IPS-NIHi11 (cell line): ENCODE measurements at places on chromosomes 16 and 17.
A peak's percentile ranks its signal among the peaks of the same experiment; 100 is the strongest.

DNA sequence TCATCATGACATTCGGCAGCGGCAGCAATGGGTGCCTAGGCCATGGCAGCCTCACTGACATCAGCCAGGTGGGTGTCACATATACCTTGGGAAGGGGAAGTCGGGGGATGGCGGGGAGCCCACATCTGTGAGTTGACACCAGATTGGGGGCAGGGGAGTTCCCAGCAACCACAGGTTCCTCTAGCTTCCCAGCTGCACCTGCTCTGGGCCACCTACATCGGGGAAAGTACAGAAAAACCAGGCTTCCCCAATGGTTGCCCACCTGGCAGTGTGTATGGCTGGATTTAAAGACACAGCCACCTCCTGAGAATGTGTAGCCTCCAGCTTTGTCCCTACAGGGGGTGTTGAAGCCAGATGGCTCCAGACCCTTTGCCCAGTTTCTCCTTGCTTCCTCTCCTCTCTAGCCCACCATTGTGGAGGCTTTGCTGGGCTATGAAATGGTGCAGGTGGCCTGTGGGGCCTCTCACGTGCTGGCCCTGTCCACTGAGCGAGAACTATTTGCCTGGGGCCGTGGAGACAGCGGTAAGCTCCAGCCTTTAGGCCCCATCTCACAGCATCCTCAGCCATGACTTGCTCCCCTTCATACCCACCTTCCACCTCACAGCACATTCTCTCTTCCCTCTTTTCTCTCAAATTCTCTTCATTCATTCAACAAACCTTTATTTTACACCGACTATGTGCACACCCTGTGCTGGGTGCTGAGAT is 5.0 kb upstream of the TRAF4 start:
- DNase-seq: no peak

- DNase-seq: no peak
Observed at GRCh38 chr17:75864448-75864871, 9.3 kb upstream of the WBP2 start.

DNA sequence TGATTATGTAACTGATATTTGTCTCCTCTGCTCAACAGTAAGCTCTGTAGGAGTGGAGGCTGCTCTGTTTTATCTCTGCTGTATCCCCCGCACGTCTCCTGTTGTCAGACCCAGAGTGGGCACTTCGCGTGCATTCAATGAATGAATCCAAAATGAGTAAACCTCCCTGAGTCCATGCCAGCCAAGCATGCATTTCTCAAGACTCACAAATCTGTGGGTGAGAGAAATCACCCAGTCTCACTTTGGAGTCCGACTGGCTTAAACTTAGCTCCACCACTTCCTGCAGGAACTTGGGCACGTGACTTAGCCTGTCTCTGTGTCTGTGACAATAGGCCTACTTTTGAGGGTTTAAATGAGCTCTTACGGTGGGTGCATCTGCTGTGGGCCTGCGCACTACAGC is 3.7 kb downstream of the PNPO start:
- DNase-seq: no peak

GRCh38 chr17:81518113-81518784 is 5.7 kb upstream of the ACTG1 start:
- peak; percentile 32 for DNase-seq

GRCh38 chr17:8463099-8463498 is 27.4 kb downstream of the NDEL1 start:
- DNase-seq: no peak

- peak; percentile 59 for DNase-seq
Observed at GRCh38 chr16:87576171-87576570, 26.1 kb upstream of the JPH3 start.

DNA sequence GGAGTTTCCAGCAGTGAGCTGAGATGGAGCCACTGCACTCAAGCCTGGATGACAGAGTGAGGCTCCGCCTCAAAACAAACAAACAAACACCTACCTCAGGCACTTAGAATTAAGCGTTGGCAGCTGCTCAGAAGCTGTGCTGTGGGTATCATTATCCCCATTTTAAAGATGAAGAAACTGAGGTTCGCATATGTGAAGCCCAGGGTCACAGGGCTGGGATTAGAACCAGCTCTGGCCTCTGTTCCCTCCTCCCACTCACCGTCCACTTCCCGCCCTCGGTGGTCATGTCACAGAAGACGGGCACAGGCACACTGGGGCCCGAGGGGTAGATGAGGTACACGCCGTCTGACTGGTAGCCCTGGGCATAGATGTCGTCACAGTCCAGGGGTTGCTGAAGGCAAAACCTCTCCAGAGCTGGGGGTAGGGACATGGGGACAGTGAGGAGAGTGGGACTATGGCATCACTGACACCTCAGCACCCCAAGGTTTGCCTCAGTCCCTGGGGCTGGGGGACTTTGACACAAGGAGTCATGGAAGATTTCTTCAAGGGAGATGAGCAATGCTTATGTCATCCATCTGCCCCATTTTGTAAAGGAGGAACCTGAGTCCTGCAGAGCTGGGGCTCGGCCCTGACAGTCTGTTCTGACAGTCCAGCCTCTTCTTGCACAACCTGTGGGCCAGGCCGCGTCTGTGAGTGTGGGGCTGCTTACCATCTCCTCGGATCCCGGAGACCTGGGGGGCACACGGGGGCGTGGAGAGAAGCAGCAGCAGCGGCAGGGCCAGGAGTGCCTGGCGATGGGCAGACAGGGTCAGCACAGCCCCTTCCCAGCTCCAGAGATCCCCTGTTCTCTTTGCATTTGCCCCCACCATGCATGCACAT is 700 bp downstream of the MFAP4 start:
- DNase-seq: no peak
